Stimulated activated CD8-positive, alpha-beta memory T cell treated with anti-CD3 and anti-CD28 coated beads, Interleukin-4, amount 100 ng/mL, for 1 hour (primary cell): ENCODE measurements at places on chromosomes 7 and 10.

GRCh38 chr10:35451151-35452016 lies 115.1 kb downstream of the CCNY start:
- no peak for DNase-seq

GRCh38 chr10:120328647-120329046 lies 128.4 kb upstream of the PLPP4 start:
- DNase-seq: no peak

DNA sequence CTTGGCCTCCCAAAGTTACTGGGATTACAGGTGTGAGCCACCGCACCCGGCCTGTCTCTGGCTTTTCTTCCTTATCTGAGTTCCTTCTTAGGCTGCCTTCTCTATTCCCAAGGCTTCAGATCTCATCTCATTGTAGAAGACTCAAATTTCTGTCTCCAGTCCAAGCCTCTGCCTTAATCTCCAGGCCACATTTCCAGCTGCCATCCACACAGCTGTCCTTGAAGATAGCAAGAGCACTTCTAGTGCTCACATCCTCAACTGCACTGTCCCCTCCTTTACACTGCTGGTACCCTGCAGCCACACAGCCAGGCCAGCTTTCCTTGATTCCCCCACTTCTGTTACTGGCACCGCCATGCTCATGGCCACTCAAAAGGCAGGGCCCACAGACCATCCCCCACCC lies 35.6 kb downstream of the POLL start:
- no peak for DNase-seq

DNA sequence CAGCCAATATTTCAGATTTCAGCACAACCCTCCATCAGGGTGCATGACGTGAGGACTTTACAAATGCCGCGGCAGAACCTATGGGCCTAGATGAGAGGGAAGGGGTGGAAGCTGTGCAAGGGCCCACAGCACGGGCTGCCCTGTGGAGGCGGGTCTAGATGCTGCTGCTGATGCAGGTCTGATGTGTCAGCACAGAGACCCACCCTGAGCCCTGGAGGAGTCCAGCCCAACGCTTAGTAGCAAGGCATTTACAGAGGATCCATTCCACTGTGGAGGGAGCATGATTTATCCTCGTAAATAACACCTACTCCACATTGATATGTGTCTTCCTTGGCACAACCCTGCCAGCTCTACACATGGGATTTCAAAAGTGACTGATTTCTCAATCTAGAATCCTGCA lies 48.5 kb downstream of the MYL10 start:
- no peak for DNase-seq

- no peak for DNase-seq
Measured at GRCh38 chr7:73650524-73650923, 17.1 kb upstream of the VPS37D start.

GRCh38 chr10:86226781-86227201 lies 139.8 kb downstream of the GRID1 start:
- DNase-seq: no peak

- no peak for DNase-seq
Measured at GRCh38 chr10:97173036-97173435, 12.7 kb downstream of the SLIT1 start.

- DNase-seq: no peak
Measured at GRCh38 chr10:26743091-26743490, 45.6 kb downstream of the PDSS1 start.

GRCh38 chr7:117630501-117630900 lies 150.7 kb downstream of the CFTR start:
- no peak for DNase-seq

DNA sequence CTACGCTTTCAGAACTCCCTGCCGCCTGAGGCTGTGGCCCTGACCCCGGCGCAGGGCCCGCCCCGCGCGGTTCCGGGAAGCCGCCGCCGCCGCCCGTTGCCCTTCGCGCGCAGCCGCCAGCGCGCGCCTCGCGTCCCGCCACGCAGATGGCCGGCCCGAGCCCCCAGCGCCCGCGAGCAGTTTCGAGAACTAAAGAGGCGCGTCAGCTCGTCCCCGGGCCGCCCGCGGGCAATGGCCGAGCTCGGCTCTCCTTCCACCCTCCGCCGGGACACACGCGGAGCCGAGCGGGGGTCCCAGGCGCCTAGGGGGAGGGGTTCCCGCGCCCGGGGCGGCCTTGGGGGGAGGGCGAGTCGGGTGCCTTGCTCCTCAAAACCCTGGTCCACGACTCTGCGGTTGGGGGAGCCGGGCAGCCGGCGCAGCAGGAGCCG lies 1.8 kb downstream of the HNRNPF start:
- peak; percentile 21 for DNase-seq

GRCh38 chr10:24086296-24087086 lies 122.4 kb upstream of the KIAA1217 start:
- no peak for DNase-seq

GRCh38 chr10:26372513-26373354 lies 65.4 kb upstream of the APBB1IP start:
- no peak for DNase-seq

GRCh38 chr10:49541762-49542161 lies 2.8 kb upstream of the ERCC6 start:
- no peak for DNase-seq

DNA sequence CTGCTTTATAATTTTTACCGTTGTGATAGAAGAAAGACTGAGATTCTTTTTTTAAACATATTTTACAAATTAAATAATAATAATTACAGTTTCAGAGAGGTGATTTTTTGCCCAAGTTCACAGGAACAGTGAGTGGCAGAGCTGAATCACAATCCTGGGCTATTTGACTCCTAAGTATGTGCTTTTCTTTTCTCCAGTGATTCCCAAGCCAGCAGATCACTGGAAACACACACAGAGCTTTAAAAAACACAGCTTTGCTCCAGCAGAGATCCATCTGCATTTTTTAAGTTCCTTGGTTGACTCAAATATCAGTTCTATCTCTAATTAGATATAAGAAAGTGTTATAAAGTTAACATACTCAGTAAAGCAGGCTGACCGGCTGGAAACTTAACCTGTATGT lies 69.0 kb downstream of the AHR start:
- DNase-seq: no peak

GRCh38 chr7:32890793-32891042 lies 842 bp downstream of the KBTBD2 start:
- no peak for DNase-seq

- DNase-seq: no peak
Measured at GRCh38 chr7:70051726-70052125, 453.5 kb downstream of the AUTS2 start.

- DNase-seq: no peak
Measured at GRCh38 chr7:28061824-28062196, 118.8 kb downstream of the JAZF1 start.

- no peak for DNase-seq
Measured at GRCh38 chr7:25777969-25778708, 373.9 kb upstream of the NFE2L3 start.

- DNase-seq: no peak
Measured at GRCh38 chr7:34067005-34067778, 161.9 kb downstream of the BMPER start.

GRCh38 chr10:110061687-110062086 lies 53.9 kb downstream of the ADD3 start:
- no peak for DNase-seq

- DNase-seq: no peak
Measured at GRCh38 chr10:108385963-108386362, 1221.5 kb upstream of the SORCS1 start.

DNA sequence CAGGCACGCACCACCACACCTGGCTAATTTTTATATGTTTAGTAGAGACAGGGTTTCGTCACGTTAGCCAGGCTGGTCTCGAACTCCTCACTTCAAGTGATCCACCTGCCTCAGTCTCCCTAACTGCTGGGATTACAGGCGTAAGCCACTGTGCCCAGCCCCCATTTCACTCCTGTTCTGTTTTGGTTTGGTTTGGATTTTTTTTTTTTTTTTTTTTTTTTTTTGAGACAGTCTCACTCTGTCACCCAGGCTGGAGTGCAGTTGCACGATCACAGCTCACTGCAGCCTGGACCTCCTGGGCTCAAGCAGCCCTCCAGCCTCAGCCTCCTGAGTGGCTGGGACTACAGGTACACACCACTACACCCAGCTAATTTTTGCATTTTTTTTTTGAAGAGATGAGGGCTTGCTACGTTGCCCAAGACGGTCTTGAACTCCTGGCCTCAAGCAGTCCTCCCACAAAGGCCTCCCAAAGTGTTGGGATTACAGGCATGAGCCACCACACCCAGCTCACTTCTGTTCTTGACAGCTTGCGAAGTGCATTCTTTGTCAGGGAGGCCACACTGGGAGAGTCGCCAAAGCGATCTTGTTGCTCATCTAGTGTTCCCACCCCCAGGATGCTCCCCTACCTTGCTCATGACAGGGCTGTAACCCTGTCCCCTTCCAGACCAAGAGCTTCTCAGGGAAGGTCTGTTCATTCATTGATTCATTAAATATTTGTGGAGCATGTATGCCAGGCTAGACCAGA lies 229.1 kb downstream of the CUX1 start:
- DNase-seq: no peak

- no peak for DNase-seq
Measured at GRCh38 chr10:110460111-110460809, 37.4 kb upstream of the DUSP5 start.

DNA sequence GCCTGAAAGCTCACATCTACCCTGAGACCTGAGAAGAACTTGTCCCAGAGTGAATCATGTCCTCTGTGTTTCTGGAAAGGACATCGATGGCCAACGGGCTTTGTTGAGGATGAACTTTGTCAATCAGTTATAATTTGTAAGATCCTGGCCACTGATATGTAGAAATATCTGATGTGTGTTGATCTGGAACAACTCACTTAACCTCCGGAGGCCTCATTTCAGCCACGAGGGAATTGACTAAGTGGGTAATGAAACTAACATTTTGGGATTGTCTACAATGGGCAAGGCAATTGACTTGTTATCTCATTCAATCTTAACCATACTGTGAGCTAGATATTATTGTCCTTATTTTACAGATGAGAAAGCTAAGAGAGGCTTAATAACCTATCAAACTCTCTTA lies 468.1 kb upstream of the NRP1 start:
- DNase-seq: no peak

- DNase-seq: no peak
Measured at GRCh38 chr7:73974948-73975926, 52.7 kb upstream of the ELN start.

GRCh38 chr7:44750921-44751571 lies 2.4 kb downstream of the ZMIZ2 start:
- DNase-seq: no peak

DNA sequence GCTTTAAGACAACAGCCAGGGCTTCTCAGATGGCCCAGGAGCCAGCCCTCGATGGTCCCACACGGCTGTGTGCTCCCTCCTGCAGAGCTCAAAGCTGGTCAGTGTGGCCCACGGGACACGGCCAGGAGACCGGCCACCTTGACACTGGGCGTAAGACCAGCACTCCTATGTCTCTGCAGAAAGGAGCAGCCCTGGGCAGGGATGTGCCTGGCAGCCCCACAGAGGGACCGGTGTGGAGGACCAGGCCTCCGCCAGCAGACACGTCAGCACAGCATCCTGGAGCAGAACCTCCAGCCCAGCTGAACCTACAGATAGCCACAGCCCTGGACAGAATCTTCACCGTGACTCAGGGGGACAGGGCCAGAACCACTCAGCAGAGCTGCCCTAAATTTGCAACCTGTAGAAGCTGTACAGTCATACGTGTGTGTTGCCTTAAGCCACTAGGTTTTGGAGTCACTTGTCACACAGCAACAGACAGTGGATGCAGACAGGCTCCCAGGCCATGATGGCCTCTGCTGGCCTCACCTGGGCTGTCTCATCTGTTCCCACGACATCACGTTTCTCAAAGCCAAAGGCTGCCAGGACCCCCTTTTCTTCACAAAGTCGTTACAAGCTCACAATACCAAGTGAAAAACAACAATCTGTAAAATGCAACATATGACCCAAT lies 132.4 kb downstream of the DIP2C start:
- DNase-seq: no peak

DNA sequence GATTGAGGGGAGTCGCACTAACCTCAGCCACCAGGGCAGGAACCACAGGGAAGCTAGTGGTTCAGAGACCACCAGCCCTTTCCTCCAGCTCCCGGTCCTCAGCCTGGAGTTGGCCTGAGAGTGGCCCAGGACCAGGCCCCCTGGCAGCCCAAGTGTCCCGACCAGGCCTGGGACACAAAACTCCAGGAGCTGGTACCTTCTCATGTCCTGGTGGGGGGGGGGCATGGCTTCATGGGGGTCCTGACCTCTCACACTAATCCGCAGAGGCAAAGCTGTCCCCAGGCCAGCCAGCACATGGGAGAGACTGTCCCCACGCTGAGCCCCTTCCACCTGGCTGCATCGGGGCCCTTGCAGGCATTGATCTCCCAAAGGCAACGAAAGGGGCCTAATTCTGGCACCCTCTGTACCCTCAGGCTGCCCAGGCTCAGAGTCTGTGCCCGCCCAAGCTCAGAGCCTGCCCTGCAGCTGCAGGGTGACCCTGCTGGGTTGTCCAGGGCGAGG lies 28.2 kb downstream of the GPRIN2 start:
- no peak for DNase-seq

DNA sequence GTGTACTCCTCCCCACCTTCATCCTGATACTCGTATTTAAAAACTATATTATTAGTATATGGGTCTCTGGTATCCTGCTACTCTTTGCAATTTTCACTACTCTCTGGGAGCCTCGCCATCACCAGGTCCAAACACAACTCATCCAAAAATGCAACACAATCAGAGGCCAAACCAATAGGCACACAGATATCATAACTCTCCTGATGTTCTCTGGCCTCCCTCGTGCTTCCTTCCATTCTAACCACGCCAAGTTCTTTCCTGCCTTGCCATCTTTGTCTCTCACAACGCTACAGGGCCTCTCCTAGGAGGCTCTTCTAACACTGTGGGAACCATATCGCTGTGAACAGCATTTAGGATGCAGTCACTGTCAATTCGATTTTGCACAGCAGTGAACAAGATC lies 7.3 kb downstream of the RHEB start:
- no peak for DNase-seq

DNA sequence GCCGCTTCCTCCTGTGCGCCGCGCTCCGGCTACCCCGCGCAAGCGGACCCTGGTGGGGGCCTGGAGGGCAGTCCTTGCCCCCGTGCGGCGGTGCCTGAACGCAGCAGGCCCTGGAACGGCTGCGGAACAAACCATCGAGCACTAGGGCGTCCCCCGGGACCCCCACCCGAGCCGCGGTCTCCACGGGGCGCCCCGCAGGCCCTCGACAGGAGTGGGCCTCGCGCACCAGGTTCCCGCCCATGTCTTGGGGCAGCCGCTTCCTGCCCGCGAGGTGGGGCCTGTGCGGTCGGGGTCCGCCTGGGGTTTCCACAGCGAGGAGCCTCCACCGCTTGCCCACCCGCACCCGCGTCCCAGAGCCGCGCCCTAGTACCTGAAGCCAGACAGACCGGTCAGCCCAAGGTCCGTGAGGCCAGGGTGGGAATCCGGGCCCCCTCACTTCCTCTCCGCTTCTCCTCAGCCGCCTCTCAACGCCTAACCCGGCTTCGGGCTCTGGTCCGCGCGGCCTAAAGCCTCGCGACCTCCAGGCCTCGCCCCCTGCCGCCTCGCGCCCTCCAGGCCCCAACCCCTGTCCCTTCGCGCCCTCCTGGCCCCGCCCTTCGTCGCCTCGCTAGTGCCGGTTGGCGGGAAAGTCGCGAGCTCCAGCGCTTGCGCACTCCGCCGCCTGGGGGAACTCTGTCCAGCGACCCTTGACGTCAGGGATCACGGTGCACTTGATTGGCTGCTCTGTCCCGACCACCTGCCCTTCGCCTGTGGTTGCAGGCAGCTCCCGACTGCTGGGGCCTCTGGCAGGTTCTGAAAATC lies 7.0 kb upstream of the GBX1 start:
- DNase-seq: no peak
